ENCODE measurements at places on chromosomes 1 and 21.

DNA sequence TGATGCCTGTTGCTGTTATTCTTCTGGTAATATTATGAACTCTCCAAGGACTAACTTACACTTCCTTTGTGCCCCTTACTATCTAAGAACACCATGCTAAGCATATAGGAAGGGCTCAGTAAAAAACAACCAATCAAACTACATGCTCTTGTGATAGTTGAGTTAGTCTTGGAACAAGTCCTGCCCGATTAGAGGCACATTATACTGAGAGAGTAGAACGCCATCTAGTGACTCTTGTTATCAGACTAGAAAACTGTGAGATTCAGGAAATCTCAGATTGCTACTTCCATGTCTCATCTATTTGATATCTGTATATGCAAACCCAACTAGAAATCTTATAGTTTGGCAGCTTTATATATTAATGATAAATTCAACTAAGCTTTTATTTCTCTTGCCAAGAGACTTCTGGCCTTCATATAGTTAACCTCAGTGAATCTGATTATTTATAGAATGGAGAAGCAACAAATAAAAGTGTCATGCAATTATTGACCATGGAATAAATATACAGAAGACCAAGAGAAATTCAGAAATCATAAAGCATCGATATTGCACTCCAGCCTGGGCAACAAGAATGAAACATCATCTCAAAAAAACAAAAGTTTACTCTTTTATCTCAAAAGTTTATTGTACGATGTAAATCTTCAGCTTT, 7.8 kb upstream of the SRRM1 start:
- no peak for DNase-seq

DNA sequence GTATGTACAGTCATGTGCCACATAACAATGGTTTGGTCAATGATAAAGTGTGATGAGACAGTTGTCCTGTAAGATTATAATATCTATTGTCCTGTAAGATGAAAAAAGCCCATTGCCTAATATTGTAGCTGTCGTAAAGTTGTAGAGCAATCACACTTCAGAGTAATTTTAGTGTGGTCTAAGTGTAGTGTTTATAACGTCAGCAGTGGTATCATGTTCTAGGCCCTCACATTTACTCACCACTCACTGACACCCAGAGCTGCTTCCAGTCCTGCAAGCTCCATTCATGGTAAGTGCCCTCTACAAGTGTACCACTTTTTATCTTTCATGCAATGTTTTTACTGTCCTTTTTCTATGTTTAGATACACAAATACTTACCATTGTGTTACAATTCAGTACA, 259.9 kb upstream of the RAB4A start:
- DNase-seq = no peak

- DNase-seq = no peak
These were observed 18.4 kb downstream of the JUN start for GRCh38 chr1:58765441-58765840.

DNA sequence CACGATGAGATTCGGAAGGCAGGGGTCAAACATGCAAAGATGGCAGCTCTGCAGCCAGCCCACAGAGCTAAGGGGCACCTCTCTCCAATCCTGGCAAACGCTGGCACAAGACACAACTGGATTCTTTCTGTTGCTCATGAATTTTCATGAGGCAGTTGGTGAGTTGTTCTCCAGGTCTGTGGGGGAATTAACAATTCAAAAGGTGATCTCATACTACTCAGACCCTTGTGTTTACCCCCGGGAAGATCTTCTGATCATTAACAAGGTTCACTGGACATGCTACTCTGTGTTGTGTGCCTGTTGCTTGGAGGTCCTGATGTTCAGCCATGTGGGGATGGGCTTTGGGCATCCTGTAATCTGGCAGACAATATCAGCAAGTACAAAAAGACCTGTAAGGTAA, 128.9 kb downstream of the HHAT start:
- DNase-seq = no peak

DNA sequence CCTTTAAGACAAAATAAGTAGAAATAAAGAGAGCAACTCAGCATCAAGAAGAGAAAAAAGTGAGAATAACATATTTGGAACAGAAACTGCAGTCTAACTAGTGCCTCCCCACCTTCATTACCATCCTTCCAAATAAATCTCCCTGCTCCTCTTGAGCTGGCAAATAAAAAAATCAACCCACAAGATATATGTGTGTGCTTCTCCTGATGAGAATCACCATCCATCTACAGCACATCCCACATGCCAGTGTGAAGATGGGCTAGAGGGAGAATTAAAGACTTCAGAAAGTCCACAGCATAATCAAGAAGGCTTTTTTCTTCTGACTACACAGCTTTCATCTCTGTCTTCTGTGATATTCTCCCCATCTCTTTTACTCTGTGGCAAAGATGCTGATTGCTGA, 244.1 kb downstream of the SPATA17 start:
- DNase-seq = no peak

GRCh38 chr21:45853703-45854342, 127.7 kb upstream of the COL6A1 start:
- no peak for DNase-seq

DNA sequence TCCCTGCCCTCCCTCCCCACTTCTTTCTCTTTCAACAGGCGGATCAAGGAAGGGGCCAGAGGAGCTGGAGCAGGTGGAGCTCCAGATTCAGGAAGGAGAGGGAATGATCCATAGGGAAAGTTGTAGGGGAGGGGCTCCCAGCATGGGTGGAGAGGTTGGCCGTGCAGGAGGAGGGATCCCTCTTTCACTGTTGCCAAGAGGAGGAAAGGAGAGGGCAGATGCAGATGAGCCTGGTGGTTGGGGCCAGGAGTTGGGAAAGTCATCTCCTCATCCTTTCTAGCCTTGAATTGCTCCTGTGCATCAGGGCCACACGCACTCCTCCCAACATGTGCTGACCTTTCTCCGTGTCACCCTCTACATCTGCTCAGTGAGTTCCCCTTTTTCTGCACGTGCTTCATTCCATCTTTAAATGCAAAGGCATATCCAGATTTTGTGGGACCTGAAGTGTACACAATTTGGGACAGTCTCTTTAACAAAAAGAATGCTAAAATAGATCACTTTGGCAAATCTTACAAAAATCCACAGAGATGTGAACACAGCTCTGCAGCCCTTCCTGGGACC, 32.4 kb downstream of the ZBTB18 start:
- no peak for DNase-seq

GRCh38 chr1:150464422-150464826, 22.8 kb upstream of the TARS2 start:
- DNase-seq = peak; percentile 29

GRCh38 chr1:222912730-222913129, 97.9 kb downstream of the DISP1 start:
- DNase-seq = no peak

GRCh38 chr1:184387069-184387475, 243 bp downstream of the C1orf21 start:
- DNase-seq = no peak

GRCh38 chr1:201885531-201886075, 3.1 kb upstream of the SHISA4 start:
- no peak for DNase-seq

- DNase-seq = no peak
These were observed 34.9 kb downstream of the CHML start for GRCh38 chr1:241605146-241605805.

- no peak for DNase-seq
These were observed 9.3 kb upstream of the FCAMR start for GRCh38 chr1:206979379-206980043.

All from stimulated activated CD4-positive, alpha-beta T cell treated with anti-CD3 and anti-CD28 coated beads, Interleukin-15, amount 100 ng/mL, for 1 hour (primary cell).